Naive thymus-derived CD4-positive, alpha-beta T cell (primary cell): ENCODE measurements at places on chromosomes 1 and 21.

DNA sequence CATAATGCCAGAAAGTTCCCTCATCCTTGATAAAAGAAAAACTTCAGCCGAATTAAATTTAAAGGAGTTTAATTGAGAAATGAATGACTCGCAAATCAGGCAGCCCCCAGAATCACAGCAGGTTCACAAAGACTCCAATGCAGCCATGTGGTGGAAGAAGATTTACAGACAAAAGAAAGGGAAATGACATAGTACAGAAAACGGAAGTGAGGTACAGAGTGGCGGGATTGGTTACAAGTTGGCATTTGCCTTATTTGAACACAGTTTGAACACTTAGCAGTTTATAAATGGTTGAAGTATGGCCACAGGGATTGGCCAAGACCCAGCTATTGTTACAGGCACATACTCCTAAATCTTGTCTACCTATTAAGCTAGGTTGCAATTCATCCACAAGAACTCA, 46.6 kb downstream of the HIVEP3 start:
- no peak for DNase-seq
- H3K4me1 ChIP-seq, result peaks cover 4% of the 10 kb centered on the region
- no peaks in the 10 kb centered on the region for H3K27me3 ChIP-seq
- H3K36me3 ChIP-seq, result no peaks in the 10 kb centered on the region

DNA sequence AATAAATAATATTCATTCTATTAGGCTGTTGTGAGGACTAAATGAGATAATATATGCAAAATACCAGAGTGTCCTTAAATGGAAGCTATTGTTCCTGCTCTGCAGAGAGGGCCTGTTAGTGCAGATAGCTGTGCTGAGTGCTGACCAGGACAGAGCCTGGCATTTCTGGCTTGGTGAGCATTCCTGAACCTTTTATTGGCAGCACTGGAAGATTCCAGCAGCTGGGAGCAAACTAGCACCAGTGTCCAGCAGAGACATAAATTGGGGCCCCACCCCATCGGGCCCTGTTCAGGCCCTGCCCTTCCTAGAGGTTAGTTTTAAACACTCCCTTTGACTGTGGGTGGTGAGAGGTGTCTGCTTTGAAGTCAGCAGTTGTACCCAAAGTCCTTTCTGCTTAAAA, 85.9 kb upstream of the GADD45A start:
- no peaks in the 10 kb centered on the region for H3K4me1 ChIP-seq
- H3K36me3 ChIP-seq, result no peaks in the 10 kb centered on the region
- no peak overlapping the region for H3K27ac ChIP-seq

- no peak for DNase-seq
- no peak overlapping the region for H3K27ac ChIP-seq
- H3K4me1 ChIP-seq, result peaks cover 10% of the 10 kb centered on the region
- no peaks in the 10 kb centered on the region for H3K36me3 ChIP-seq
- H3K27me3 ChIP-seq, result no peaks in the 10 kb centered on the region
- H3K4me3 ChIP-seq, result no peak overlapping the region
Observed at GRCh38 chr1:155993595-155993994, 15.2 kb upstream of the ARHGEF2 start.

DNA sequence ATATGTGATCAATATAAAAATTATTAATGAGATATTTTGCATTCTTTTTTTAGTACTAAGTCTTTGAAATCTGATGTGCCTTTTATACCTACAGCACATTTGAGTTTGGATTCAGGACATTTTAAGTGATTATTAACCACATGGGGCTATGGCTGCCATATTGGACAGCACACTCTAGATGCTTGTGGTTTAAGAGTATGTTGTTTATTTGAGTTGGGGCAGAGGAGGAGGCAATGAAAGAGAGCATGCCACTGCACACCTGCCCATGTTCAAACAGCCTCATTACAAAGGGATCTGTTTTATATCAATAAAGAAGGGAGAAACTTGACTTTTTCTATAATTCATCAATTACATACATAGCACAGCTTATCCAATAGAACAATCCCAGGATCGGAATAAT, 99.4 kb upstream of the EDEM3 start:
- no peaks in the 10 kb centered on the region for H3K36me3 ChIP-seq
- no peaks in the 10 kb centered on the region for H3K27me3 ChIP-seq
- H3K4me1 ChIP-seq, result no peaks in the 10 kb centered on the region
- no peak overlapping the region for H3K27ac ChIP-seq
- H3K4me3 ChIP-seq, result no peak overlapping the region
- DNase-seq, result no peak

DNA sequence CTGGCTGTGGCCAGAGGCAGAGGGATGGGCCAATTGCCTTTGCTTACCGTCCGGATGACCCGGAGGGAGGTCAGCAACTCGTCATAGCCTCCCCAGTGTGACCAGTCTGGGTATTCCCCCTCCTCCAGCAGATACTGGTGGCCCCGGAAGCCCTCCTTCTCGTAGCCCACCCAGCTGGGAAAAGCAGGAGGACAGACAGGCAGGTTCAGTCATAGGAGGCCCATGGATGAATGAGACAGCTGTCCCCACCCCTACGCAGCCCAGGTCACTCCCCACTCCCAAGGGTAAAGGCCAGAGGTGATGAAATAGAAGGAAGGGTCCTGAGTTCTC, 16.8 kb downstream of the CRYBG2 start:
- peak overlapping the region; percentile 58 for H3K27ac ChIP-seq
- no peaks in the 10 kb centered on the region for H3K36me3 ChIP-seq
- no peak overlapping the region for H3K4me3 ChIP-seq

DNA sequence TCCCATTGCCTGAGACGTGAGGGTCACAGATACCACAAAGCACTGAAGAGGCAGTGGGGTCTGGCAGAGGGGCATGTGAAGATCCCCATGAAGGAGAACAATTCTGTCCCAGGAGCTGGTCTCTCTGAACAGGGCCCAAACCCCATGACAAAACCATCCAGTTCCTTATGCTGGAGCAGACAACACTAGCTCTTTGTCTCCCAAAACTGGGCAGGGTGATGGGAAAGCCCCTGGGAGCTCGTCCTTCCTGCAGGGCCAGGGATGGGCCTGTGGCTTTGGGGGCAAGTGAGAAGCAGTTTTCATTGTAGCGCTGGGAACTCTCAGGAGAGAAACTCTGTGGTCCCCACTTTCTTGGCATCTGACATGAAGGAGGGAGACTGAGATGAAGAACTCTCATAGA, 8.8 kb downstream of the ETV3L start:
- H3K27me3 ChIP-seq, result no peaks in the 10 kb centered on the region
- no peak overlapping the region for H3K27ac ChIP-seq
- DNase-seq, result no peak
- peaks cover 4% of the 10 kb centered on the region for H3K4me1 ChIP-seq

DNA sequence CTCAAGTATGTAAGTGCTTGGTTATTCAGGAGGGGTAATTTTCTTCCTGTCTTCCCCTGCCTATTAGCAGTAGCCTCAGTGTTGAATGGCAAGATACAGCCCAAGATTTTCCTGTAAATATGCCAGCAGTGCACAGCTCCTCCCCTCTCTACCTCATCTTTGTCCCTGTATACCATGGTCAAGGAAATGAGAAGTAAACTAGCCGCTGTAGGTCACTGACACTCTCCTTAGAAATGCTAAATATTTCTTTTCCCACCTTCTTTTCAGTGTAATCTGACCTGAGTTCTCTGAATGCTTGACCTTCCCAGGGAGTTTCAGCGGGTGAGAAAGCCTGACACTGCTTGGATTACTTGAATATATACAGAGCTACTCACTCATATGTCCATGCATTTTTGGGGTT, 84.1 kb upstream of the ZNF326 start:
- H3K27me3 ChIP-seq, result no peaks in the 10 kb centered on the region
- H3K4me3 ChIP-seq, result no peak overlapping the region
- no peaks in the 10 kb centered on the region for H3K4me1 ChIP-seq
- H3K27ac ChIP-seq, result no peak overlapping the region
- no peak for DNase-seq

DNA sequence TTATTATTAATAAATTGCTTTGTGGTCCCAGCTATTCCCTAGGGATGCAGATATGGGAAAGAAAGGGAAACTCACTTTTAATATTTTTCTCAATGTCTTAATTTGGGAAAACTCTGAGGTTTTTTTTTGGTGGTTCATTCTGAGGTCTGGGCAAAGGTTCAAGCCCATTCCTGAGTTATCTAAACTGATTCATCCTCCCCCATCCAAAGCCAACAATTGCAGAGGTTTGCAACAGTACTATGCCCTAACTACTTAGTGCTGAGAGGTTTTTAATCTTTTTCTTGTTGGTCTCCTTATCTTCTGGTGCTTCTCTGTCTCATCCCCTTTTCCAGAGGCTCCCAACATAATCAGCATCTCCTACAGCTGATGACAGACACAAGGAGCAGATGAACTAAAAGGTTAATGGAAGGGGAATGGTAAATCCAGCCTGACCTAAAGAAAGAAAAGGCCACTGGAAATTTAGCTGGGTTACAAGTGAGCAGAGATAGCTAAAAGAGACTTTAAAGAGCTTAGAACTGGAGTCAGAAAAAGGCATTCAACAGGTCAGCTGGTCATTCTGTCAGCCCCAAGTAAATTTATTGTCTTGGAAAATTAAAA, 390.4 kb downstream of the TGFB2 start:
- no peak overlapping the region for H3K27ac ChIP-seq
- no peak overlapping the region for H3K4me3 ChIP-seq

DNA sequence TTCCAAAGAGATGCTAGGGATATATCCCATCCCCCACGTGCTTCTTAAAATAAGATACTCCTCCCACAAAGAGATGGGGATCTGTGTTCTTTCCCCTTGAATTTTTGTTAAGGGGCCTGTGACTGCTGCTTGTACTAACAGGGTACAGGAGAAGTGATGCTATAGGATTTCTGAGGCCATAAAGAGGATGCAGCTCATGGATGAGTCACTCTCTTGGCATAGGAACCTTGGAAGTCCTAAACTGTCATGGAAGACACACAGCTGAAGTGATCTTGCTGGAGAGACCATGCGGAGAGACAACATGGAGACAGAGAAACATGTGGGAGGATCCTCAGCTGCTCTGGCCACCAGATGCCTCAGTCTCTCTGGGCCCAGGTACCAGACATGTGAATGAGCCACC, 157.2 kb downstream of the S1PR1 start:
- H3K27ac ChIP-seq, result no peak overlapping the region
- H3K36me3 ChIP-seq, result no peaks in the 10 kb centered on the region
- DNase-seq, result no peak

DNA sequence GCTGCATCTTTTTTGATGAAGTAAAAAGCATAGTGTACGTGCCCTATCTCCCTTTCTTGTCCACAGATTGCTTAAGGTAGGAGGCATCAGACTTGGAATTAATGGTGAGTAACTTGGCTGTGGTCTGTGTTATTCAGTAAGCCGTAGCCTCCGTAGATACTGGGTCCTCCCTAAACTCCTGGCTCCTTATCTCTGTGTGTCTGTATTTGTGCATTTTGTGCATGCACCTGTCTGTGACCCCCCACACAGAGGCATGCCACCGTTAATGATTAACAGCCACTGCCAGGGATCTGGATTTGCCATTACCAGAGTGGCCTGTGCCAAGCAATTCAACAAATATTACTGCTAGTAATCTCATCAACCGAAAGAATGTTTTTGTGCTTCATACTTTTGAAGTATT, 31.9 kb downstream of the MAP3K21 start:
- no peak overlapping the region for H3K27ac ChIP-seq
- H3K4me3 ChIP-seq, result no peak overlapping the region
- no peak for DNase-seq
- no peaks in the 10 kb centered on the region for H3K27me3 ChIP-seq

- no peak overlapping the region for H3K4me3 ChIP-seq
- H3K27me3 ChIP-seq, result no peaks in the 10 kb centered on the region
- no peak for DNase-seq
- no peaks in the 10 kb centered on the region for H3K36me3 ChIP-seq
- no peaks in the 10 kb centered on the region for H3K4me1 ChIP-seq
- no peak overlapping the region for H3K27ac ChIP-seq
Observed at GRCh38 chr1:3082051-3082450, 13.0 kb downstream of the PRDM16 start.

GRCh38 chr1:119209596-119210295, 69.3 kb upstream of the WARS2 start:
- H3K4me3 ChIP-seq, result no peak overlapping the region
- DNase-seq, result no peak
- no peak overlapping the region for H3K27ac ChIP-seq
- H3K27me3 ChIP-seq, result no peaks in the 10 kb centered on the region
- H3K36me3 ChIP-seq, result no peaks in the 10 kb centered on the region
